ENCODE measurements at places on chromosomes 6 and 20. TPM values are rescaled to one million over a fixed set of nuclear protein-coding genes. Genes with fewer than 3 reads are reported as not detected.

Gene GRM4
- 0.47 TPM for total RNA-seq

GRCh38 chr20:62907384-62908317, 18.7 kb downstream of the DIDO1 start:
- no peak for DNase-seq

DNA sequence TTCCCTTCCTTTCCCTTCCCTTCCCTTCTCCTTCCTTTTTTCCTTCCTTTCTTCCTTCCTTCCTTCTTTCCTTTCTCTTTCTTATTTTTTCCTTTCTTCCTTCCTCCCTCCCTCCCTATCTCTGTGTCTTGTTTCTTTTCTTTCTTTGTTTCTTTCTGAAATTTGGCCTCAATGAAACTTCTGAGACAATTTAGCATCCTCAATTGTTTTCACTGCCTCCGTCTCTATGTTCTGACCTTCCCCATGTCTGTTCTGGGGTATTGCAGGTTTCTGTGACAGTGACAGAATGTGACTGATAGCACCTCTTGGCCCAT, 81.7 kb upstream of the PAX1 start:
- DNase-seq = no peak

DNA sequence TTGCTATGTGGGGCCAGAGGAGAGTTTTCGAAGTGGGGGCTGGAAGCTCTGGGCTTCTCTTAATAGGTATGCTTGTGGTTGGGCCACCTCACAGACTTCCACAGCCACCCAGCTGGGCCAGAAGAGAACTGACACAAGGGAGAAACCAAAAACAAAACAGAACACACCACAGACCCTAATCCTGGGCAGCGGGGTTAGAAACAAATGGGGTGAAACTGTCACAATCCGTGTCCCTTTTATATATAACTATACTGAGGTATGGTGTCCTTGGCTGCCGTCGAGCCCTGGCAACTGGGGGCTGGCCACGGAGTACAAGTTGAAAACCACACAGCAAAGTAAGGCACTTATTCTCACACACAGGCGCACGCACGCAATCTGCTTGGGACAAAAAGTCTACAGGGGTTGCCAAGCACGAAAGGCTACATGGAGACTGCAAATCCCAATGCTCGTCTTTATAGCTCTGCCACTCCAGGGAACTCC, 78.3 kb downstream of the TRAM2 start:
- no peak for DNase-seq

DNA sequence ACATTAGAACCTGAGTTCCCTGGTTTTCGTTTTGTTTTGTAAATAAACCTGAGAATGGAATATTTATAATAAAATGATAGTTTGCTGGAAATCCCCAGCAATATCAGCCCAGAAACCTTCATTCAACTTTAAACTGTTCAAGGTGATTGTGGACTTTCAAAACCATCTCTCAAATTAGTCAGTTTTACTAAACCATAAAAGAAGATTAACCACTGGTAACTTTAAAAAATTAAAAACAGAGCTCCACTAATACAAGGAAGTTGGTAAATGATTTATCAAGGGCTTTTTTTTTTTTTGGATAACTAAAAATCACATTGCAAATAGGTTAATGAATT, 10.0 kb downstream of the MBOAT1 start:
- DNase-seq = no peak

GRCh38 chr20:49318430-49319207, 40.8 kb upstream of the ZNFX1 start:
- no peak for DNase-seq

GRCh38 chr6:35213824-35214756, at the start of gene SCUBE3:
Gene SCUBE3, plus strand, starts transcription at chr6:35213956. Its CDS starts 463 bp downstream, at chr6:35214419.
- peak; percentile 51 for DNase-seq

All from mesothelial cell of epicardium (in vitro differentiated cells).